ENCODE measurements at places on chromosomes 7 and 10. TPM values are rescaled to one million over a fixed set of nuclear protein-coding genes. Genes with fewer than 3 reads are reported as not detected.

DNA sequence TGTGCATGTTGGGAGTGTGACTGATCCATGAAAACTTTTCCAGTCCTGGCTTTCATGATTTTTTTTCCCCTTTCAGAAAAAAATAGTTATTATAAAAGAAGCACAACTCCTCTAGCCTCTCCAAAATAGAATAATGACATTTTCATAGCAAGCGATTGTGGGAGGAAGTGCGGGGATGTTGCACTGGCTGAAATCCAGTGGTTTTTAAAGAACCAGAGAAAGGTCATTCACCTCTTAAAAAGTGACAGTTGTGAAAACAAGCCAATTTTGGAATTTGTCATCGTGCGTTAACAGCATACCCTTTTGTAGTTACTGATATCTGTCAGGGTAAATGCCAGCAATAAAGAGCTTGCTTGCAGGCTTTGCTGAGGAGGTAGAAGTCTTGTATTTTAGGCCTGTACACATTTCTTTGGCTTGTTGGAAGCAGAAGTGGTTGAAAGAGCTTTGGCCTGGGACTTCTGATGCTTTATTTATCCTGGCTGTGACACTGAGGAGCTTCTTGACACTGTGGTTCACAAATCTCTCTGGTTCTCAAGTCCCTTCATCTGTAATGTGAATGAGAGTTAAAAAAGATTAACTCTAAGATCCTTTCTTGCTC is 545.9 kb downstream of the REEP3 start:
- no peak for DNase-seq
- H3K4me1 ChIP-seq: no peaks in the 10 kb centered on the region
- H3K27me3 ChIP-seq: no peaks in the 10 kb centered on the region

GRCh38 chr7:155962191-155962967 is 150.1 kb upstream of the SHH start:
- H3K27me3 ChIP-seq: no peaks in the 10 kb centered on the region
- peak overlapping the region; percentile 26 for H3K4me3 ChIP-seq
- DNase-seq: peak; percentile 93
- H3K27ac ChIP-seq: peak overlapping the region; percentile 93
- peaks cover 43% of the 10 kb centered on the region for H3K4me1 ChIP-seq

GRCh38 chr10:6198171-6198570 is 4.6 kb upstream of the PFKFB3 start:
- no peak overlapping the region for H3K4me3 ChIP-seq
- H3K27ac ChIP-seq: no peak overlapping the region
- no peaks in the 10 kb centered on the region for H3K27me3 ChIP-seq
- H3K4me1 ChIP-seq: peaks cover 9% of the 10 kb centered on the region
- no peak for DNase-seq

GRCh38 chr7:5303591-5304505 is 21.1 kb downstream of the SLC29A4 start:
- no peak overlapping the region for H3K27ac ChIP-seq
- H3K27me3 ChIP-seq: no peaks in the 10 kb centered on the region
- no peaks in the 10 kb centered on the region for H3K36me3 ChIP-seq
- H3K4me3 ChIP-seq: no peak overlapping the region

- peaks cover 52% of the 10 kb centered on the region for H3K4me1 ChIP-seq
- no peaks in the 10 kb centered on the region for H3K27me3 ChIP-seq
- no peaks in the 10 kb centered on the region for H3K36me3 ChIP-seq
- DNase-seq: peak; percentile 96
- peak overlapping the region; percentile 41 for H3K4me3 ChIP-seq
Measured at GRCh38 chr10:110398419-110399105, 93.8 kb upstream of the SMNDC1 start.

DNA sequence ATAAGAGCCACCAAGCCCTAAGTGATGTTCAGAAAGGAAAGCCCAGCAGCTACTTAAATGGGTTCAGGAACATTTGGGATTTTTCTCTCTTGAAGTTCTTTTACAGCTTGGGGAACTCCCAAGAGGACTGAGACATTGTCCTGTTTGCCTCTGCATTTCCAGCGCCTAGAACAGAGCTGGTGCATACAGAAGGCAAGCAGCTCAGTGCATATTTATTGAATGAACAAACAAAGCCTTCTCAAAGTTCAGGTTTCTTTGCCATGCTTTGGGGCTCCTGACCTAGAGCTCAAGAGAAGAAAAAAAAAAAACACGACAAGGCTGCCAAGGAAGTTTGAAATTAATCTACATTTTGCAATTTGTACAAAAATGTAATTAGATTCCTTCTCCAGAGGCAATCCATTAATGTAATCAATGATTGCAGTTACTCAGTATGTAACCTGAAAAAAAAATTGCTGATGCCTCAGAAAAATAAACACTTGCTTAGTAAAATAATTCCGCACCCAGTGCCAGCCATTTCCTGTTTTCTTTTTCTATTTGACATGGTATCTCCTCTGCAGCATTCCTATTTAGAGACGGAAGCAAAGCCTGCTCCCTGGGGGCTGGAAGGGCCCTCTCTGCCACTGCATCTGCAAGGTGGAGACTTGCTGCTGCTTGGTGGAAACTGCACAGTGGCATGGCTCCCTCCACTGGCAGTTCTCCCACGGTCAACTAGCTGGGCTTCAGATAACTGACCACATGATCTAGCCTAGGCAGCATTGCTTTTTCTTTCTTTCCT is 157.3 kb downstream of the TMEM178B start:
- no peaks in the 10 kb centered on the region for H3K4me1 ChIP-seq
- no peaks in the 10 kb centered on the region for H3K36me3 ChIP-seq
- DNase-seq: peak; percentile 50

DNA sequence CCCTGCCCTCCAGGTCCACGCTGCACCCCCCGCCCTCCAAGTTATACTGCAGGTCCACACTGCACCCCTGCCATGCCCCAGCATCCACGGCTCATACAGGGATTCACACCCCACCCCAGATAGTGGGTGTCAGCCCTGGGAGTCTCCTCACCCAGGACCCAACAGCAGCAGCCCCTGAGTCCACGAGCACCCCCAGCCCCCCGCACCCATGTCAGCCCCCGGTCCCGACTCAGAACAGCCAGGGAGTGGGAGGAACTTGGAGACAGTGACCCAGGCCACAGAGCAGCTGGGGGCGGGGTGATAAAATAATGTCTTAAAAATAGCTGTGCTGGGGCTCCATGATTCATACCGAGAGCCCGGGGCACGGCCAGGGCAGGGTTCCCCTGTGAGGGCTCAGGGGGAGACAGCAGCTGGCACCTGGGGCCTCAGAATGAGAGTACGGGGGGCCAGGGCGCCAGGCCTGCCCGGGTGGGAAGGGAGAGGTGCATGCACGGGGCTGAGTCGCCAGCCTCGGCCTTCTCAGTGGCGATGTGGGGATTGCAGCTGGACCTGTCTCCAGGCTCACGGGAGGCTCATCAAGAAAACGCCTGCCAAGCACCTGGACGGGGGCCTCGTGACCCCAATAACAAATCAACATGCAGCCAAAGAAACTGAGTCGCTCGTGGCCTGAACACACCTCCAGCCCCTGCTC is 29.8 kb downstream of the ADAP1 start:
- no peaks in the 10 kb centered on the region for H3K27me3 ChIP-seq
- no peaks in the 10 kb centered on the region for H3K36me3 ChIP-seq
- no peak overlapping the region for H3K4me3 ChIP-seq
- no peak overlapping the region for H3K27ac ChIP-seq
- no peak for DNase-seq

GRCh38 chr7:30276203-30276900 is 8.0 kb upstream of the ZNRF2 start:
- H3K27ac ChIP-seq: no peak overlapping the region
- no peaks in the 10 kb centered on the region for H3K4me1 ChIP-seq
- no peaks in the 10 kb centered on the region for H3K36me3 ChIP-seq

GRCh38 chr10:99339077-99339476 is 9.9 kb downstream of the CNNM1 start:
- peak overlapping the region; percentile 44 for H3K4me3 ChIP-seq
- peak overlapping the region; percentile 85 for H3K27ac ChIP-seq
- peaks cover 41% of the 10 kb centered on the region for H3K4me1 ChIP-seq
- no peaks in the 10 kb centered on the region for H3K36me3 ChIP-seq

DNA sequence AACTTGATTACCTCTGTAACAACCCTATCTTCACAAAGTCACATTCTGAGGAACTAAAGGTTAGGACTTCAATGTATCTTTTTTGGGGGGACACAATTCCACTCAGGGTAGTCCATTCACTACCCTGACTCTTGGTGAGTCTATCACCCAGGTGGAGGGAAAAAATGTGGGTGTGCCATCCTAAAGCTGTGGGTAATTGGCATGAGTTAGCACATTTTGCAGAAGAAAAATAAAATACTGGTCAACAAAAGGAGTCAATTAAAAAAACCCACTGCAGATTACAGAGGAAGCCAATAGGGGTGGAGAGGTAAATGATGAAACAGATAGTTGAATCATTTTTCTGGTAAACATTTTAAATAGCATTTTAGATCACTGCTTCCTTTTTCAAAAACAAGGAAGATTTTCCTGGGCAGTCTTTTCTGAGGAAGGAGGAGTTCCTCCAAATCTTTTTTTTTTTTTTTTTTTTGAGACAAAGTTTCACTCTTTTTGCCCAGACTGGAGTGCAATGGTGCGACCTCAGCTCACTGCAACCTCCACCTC is 5.1 kb upstream of the BLVRA start:
- peaks cover 22% of the 10 kb centered on the region for H3K4me1 ChIP-seq
- no peaks in the 10 kb centered on the region for H3K36me3 ChIP-seq
- DNase-seq: no peak
- no peak overlapping the region for H3K27ac ChIP-seq
- no peaks in the 10 kb centered on the region for H3K27me3 ChIP-seq
- no peak overlapping the region for H3K4me3 ChIP-seq

DNA sequence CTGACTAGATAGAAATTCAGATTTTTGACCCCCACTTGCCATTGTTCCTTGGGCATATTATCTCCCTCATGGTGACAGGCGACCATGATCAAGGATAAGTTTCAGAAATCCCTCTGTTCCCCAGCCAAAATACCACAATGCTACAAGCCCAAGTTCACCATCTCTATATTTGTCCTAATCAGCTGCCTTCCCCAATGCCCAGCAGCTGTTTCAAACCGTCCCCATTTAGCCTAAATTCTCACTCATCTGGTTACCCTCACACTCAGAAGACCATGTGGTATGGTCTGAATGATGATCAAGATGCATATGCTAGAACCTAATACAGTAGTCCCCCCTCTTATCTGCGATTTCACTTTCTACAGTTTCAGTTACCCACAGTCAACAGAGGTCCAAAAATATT is 956 bp upstream of the GJC3 start:
- no peaks in the 10 kb centered on the region for H3K36me3 ChIP-seq
- no peak for DNase-seq
- no peak overlapping the region for H3K4me3 ChIP-seq
- no peak overlapping the region for H3K27ac ChIP-seq
- H3K4me1 ChIP-seq: no peaks in the 10 kb centered on the region

DNA sequence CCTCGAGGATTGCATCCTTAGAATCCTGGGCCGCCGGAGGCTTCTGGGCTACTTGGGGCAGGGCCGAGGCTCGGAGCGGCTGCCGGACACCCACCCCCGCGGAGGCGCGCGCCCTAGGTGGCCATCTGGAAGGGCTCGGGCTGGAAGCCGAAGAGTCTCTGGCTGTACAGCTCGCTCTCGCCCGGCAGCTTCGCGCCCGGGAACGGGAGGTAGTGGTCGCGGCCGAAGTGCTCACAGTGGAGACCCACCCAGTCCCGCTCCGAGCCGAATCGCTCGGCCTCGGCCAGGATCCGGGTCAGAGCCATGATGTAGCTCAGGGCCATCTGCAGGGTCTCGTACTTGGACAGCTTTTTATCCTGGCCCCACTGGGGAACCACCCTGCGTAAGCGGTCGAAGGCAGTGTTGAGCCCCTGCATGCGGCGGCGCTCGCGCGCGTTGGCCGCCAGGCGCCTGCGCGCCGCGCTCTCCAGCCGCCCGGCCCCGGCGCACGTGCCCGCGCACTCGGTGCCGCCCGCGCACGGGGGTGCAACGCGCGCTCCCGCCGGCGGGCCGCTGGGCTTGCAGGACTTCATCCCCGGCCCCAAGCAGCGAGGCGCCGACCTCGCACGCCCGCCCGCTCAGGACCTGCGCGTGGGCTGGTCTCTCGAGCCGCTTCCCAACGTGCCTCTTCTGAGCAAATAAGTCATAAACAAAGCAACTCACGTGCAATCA is 652 bp downstream of the ATOH7 start:
- H3K27ac ChIP-seq: no peak overlapping the region
- no peaks in the 10 kb centered on the region for H3K36me3 ChIP-seq
- no peaks in the 10 kb centered on the region for H3K27me3 ChIP-seq
- peak overlapping the region; percentile 75 for H3K4me3 ChIP-seq

GRCh38 chr10:4186849-4187540 is 402.0 kb upstream of the KLF6 start:
- no peaks in the 10 kb centered on the region for H3K36me3 ChIP-seq
- peaks cover 19% of the 10 kb centered on the region for H3K4me1 ChIP-seq
- no peak for DNase-seq
- no peaks in the 10 kb centered on the region for H3K27me3 ChIP-seq
- no peak overlapping the region for H3K4me3 ChIP-seq

DNA sequence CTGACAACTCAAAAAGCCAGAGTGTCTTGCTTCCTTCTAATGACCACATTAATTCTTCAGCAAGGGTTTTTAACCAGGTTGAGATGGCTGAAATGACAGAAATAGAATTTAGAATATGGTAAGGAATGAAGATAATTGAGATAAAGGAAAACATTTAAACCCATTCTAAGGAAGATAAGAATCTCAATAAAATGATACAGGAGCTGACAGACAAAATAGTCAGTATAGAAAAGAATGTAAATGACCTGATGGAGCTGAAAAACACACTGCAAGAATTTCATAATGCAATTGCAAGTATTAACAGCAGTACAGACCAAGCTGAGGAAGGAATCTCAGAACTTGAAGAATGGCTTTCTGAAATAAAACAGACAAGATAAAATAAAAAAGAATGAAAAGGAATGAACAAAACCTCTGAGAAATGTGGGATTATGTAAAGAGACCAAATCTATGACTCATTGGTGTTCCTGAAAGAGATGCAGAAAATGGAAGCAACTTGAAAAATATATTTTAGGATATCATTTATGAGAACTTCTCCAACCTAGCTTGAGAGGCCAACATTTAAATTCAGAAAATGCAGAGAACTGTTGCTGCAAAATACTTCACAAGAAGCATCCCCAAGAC is 87.1 kb downstream of the SAMD9 start:
- H3K36me3 ChIP-seq: no peaks in the 10 kb centered on the region
- DNase-seq: no peak
- no peaks in the 10 kb centered on the region for H3K4me1 ChIP-seq
- no peak overlapping the region for H3K27ac ChIP-seq

- no peaks in the 10 kb centered on the region for H3K36me3 ChIP-seq
- no peaks in the 10 kb centered on the region for H3K4me1 ChIP-seq
- no peak overlapping the region for H3K4me3 ChIP-seq
- H3K27me3 ChIP-seq: no peaks in the 10 kb centered on the region
- no peak for DNase-seq
Measured at GRCh38 chr10:73645251-73645650, 4.0 kb upstream of the MYOZ1 start.

GRCh38 chr7:8177109-8177933 is 84.6 kb downstream of the ICA1 start:
- H3K4me3 ChIP-seq: no peak overlapping the region
- no peaks in the 10 kb centered on the region for H3K4me1 ChIP-seq
- no peaks in the 10 kb centered on the region for H3K27me3 ChIP-seq
- DNase-seq: no peak
- no peak overlapping the region for H3K27ac ChIP-seq
- no peaks in the 10 kb centered on the region for H3K36me3 ChIP-seq

OR2A1 gene
- total RNA-seq: not detected

AKR1C3 gene
- total RNA-seq: 24.0 TPM

LOXL4 gene
- 7.8 TPM for total RNA-seq

NKX1-2 gene
- total RNA-seq: 0.86 TPM

NT5C3A gene
- 34.3 TPM for total RNA-seq

PON3 gene
- total RNA-seq: not detected

UNCX gene
- not detected for total RNA-seq

CNPY1 gene
- total RNA-seq: not detected

SLC16A9 gene
- total RNA-seq: 12.8 TPM

ZNF485 gene
- total RNA-seq: 1.2 TPM

TMEM225B gene
- not detected for total RNA-seq
